Left lung (tissue), 14 donors: ENCODE measurements at places on chromosomes 5 and 9.
A peak's percentile ranks its signal among the peaks of the same experiment; 100 is the strongest.

GRCh38 chr9:36603006-36603405 lies 30.3 kb downstream of the MELK start:
- DNase-seq, result no peak

- DNase-seq, result no peak
These were observed 542.8 kb downstream of the CDH10 start for GRCh38 chr5:24102010-24102409.

- DNase-seq, result no peak
These were observed 377.3 kb downstream of the ANXA1 start for GRCh38 chr9:73528926-73529325.

GRCh38 chr5:107673368-107674136 lies 2.8 kb upstream of the EFNA5 start:
- DNase-seq, result peak; percentile 91

DNA sequence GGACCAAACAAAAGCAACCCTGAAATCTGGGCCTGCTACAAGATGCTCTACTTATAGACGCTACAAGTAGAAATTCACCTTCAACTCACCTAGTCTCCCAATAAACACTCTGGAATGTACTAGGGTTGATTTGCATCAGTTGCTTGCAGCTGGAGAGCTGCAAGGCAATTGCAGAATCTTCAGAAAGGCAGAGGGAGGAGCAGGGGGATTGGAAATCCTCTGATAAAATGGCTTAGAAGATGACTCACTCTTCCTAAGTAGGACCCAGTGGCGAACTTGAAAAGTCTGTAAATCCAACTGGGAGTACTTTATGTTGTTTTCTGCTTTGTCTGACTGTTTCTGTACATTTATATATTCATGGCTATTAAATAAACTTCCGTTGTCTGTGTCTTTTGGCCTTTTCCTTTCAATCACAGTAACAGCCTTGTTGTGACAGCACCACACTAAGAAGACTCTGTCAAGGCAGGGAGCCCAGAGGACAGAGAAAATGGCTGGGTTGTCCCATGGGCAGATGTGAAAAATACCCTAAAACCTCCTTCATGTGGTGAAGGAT lies 14.7 kb upstream of the MLLT3 start:
- DNase-seq, result no peak

GRCh38 chr5:168833936-168834335 lies 254.8 kb upstream of the PANK3 start:
- no peak for DNase-seq

GRCh38 chr5:139443831-139444453 lies 4.6 kb upstream of the DNAJC18 start:
- no peak for DNase-seq
